ENCODE measurements at places on chromosomes 1 and 21.

GRCh38 chr1:56036479-56036878, 542.9 kb downstream of the PLPP3 start:
- DNase-seq: no peak

- no peak for DNase-seq
Measured at GRCh38 chr1:98130408-98130807, 209.6 kb upstream of the DPYD start.

DNA sequence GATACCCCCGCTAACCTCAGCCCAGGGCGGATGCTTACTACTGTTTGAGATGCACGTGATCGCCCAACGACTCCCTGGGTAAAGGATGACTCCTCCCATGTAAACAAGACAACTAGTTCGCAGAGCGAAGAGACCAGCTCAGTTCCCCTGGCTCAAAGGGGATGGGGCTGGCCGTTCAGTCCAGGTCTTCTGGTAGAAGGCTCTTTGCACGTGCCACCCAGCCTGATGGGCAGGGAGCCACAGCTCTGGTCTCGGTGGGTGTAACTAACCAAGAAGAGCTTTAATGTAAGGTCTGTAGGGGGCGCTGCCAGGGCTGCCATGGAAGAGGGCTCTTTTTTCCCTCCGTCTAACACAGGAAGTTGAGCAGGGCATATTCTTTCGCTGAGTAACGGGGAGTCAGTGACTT, 49.4 kb upstream of the PARP1 start:
- no peak for DNase-seq

DNA sequence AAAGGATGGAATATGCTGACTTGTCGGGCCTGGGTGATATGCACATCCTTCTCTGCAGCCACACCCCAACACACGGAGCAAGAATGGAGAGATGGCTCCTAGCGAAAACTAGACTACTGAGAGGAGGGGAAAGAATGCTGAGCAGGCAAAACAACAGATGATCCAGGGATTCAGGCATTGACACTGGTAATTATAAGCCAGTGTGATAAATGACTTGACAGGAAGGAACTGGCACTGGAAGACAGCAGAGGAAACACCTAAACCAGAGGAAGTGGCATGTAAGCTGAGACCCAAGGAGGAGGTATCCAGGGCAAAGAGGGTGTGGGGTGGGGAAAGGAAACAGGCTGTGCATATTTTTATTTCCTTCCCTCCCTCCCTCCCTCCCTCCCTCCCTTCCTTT, 31.7 kb upstream of the KHDRBS1 start:
- DNase-seq: no peak

- DNase-seq: peak; percentile 62
Measured at GRCh38 chr1:36143424-36143823, 5.9 kb downstream of the TRAPPC3 start.

Measured in GM20000 (cell line).